ENCODE measurements at places on chromosomes 5 and 9.
A peak's percentile ranks its signal among the peaks of the same experiment; 100 is the strongest.

DNA sequence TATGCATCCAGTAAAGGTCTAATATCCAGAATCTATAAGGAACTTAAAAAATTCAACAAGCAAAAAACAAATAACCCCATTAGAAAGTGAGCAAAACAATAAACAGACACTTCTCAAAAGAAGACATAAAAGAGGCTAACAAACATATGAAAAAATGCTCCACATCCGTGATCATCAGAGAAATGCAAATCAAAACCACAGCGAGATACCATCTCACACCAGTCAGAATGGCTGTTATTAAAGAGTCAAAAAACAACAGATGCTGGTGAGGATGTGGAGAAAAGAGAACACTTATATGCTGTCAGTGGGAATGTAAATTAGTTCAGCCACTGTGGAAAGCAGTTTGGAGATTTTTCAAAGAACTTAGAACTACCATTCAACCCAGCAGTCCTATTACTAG is 86.1 kb downstream of the WWC1 start:
- peak; percentile 76 for DNase-seq

- DNase-seq, result no peak
Measured at GRCh38 chr9:98860871-98861293, 53.4 kb downstream of the GALNT12 start.

DNA sequence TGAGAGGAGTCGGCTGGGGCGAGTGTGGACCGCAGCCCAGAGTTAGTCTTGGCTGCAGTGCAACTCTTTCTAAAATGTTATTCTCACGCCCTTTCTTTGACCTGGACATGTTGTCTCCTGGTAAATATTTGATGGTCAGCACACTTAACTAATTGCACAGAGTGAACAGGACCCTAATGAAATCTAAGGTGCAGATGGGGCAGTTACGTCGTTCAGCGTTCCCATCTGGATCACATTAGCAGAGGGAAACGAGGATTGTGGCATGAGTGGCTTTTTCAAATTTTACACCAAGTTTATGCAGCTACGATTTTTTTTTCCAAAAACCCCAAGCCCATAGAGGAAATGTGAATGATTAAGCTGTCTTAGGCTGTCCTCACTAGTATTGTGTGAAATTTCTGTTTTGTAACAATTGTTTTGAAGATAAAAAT is 483 bp downstream of the C9orf85 start:
- no peak for DNase-seq

DNA sequence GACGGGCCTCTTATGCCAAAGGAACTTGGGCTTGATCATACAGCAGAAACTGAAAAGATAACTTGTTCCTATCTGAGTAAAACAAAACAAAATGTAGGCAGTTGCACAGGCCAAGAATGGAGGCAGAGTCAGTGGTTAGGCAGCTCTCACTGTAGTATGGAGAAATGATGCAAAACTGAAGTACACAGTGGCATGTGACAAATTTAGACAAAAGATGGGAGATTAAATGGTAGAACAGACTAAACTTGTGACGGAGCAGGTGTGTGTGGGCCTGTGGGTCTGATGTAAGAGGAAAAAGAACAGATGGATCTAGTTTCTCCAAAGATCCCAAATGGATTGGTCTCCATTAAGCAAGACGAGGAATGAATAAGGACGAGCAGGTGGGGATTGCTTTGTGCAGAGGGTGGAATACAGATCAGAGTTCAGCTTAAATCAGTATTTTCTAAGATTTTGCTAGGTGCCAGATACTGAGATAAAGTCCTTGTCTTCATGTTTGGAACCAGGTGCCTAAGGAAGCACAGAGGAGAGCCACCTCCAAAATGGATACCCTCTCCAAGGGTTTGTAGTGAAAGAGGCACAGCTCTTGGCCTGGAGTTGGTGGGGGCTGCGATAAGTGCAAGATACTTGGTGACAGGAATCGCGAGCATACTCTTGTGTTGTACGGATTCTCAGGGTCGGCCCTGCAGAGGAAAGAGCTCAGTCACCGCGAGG is 722 bp upstream of the DCP2 start:
- DNase-seq, result peak; percentile 3

- no peak for DNase-seq
Measured at GRCh38 chr9:133640580-133641395, 4.6 kb downstream of the DBH start.

- DNase-seq, result no peak
Measured at GRCh38 chr9:131618071-131618479, 72.8 kb downstream of the PRRT1B start.

- no peak for DNase-seq
Measured at GRCh38 chr5:64929833-64930232, 161.1 kb downstream of the CWC27 start.

DNA sequence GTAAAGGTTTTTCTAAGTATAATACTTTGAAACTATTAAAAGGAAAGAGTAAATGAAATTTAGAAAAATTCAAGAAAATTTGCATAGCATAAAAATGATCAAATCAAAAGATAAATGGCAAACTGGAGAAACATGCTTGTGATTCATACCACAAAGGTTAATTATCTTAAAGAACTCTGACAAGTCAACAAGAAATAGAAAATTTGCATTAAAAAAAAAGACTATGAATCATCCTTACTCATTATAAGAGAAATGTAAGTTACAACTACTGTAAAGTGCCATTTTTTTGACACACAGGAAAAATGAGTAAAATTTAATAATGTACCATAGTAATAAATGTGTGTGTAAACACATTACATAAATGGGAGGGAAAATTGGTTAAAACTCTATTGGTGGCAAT is 624.4 kb upstream of the C9orf72 start:
- no peak for DNase-seq

DNA sequence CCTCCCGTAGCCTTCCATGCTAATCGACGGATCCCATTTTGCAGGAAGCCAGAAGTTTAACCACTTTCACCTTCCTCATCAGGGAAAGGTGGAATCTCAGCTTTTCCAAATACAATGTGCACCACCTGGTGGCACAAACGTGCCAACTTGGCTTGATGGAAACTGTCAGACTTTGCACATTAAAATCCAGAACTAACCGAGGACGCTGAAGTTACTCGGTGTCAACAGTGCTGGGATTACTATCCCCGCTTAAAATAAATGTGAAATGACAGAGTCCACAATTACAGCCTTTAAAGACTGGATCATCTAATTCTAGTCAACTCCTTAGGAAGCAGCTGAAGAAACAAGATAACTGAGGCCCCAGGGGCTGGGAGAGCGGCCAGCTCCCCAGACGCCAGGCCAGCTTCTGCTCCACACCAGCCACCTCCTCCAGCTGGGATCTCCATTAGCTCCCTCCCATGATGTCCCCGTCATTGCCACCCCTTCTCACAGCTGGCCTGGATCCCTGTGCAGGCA is 50.1 kb upstream of the RETREG1 start:
- no peak for DNase-seq

GRCh38 chr5:108064302-108064701 is 317.6 kb downstream of the FBXL17 start:
- no peak for DNase-seq
